Stimulated activated CD8-positive, alpha-beta memory T cell treated with anti-CD3 and anti-CD28 coated beads, Interleukin-15, amount 100 ng/mL, for 1 hour (primary cell): ENCODE measurements at places on chromosomes 16 and 17.

DNA sequence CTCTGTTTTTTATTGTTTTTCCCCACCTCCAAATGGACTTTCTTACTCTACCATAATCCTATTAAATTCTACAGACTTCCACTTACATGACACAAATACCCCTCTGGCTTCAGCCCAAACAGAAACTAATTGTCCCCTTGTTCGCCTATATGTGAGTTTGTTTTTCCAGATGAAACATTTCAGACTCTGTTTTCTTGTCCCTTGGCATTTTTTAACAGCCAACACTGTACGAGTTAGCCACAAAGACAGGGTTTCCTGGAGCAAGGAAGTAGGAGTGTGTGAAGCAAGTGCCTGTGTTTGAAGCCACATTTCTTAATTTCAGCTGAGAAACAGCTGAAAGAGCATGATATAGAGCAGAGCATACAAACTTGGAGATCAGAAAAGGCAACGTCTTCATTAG, 382.2 kb upstream of the CDH5 start:
- no peak for DNase-seq

GRCh38 chr17:37438141-37438540, 31.5 kb downstream of the TADA2A start:
- no peak for DNase-seq

DNA sequence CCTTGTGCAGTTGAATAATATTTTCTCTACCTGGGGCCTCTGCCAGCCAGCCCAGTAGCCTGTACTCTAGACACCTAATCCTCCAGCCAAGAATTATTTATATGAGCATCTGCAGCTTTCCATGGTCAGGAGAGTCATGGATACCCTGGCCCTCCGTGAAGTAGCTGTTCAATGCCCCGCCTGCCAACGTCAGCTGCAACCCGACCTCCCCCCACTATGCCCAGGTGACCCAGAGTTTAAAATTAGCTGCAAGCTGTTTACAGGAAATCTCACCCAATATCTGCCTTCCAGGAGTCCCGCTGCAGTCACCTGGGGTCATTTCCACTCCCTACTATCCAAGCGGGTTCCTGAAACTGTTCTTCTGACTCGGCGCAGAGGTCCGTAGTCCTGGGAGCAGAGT, 12.3 kb downstream of the SDR42E2 start:
- DNase-seq = no peak

- no peak for DNase-seq
These were observed 3.0 kb upstream of the KAT8 start for GRCh38 chr16:31114468-31114867.

DNA sequence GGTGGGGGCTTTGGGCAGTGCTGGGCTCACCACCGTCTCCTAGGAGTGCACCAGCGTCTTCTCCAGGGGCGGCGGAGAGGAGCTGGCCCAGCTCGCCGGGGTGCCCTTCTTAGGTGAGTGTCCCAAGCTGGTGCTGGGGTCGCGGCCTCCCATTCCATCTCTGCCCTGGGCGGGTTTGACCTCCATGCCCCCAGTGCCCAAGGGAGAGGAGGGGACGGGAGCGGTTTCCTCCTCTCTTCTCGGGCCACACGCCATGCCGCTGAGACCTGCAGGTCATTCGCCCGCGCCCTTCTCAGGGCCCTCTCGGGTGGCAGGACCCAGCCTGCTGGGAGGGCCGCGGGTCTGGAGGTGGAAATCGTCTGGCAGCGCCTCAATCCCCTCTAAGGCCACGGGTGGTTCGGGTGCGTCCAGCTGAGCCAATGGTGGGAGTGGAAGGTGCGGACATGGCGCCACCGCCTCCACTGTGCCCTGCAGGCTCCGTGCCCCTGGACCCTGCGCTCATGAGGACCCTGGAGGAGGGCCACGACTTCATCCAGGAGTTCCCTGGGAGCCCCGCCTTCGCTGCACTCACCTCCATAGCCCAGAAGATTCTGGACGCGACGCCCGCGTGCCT, 5.3 kb downstream of the IGFALS start:
- no peak for DNase-seq
